ENCODE measurements at places on chromosomes 3 and 15. TPM values are rescaled to one million over a fixed set of nuclear protein-coding genes. Genes with fewer than 3 reads are reported as not detected.

GRCh38 chr15:29740692-29741311 is 81.5 kb downstream of the TJP1 start:
- DNase-seq: no peak

DNA sequence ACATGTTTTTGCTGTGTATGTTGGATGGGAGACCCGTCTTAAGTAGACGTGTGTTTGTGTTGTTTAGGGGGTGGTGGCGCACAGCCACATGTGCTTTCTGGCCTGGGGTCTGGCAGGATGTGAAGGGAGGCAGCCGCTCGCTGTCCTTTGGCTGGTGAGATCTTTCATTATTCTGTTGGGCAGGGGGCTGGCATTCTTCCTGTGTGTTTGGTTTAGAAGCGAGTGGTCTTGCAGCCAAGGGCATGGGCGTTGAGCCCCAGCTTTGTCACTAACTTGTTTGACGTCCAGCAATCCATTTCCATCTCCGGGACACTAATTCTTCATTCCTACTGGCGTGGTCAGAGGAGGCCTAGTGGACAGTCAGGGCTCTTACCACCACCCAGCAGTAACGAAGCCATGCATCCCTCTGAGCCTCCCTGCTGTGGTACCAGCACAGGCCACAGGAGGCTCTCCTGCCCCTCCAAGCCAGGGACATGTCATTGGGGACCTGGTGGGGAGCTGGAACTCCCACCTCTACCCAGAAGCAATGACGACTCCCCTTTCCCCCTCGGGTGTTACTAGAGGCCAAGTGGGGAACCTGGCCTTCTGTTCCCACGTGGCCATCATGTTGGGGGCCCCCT is 10.7 kb downstream of the THSD4 start:
- no peak for DNase-seq

DNA sequence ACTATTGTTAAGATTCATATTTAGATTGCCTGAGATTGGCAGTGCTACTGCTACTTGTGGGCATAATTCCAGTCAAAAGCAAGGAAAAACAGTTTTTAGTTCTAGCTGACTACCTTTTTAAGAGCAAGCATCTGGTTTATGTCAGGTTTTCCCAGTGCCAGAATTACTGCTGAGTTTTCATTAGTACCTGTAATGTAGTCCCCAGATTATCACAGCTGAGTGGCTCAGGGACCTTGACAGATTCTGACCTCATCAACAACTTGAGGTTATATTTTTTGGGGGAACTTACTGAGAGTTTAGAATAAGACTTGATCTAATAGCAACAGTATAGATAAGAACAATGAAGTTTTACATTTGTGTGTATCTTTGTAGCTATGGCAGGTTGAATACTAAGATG is 31.0 kb downstream of the NXPE3 start:
- no peak for DNase-seq

DAZL gene
- not detected for polyA plus RNA-seq

- DNase-seq: no peak
These were observed 11.0 kb downstream of the TSPAN3 start for GRCh38 chr15:77059786-77060361.

GRCh38 chr3:50323614-50324199 is 1.2 kb upstream of the HYAL2 start:
- DNase-seq: peak; percentile 80

TNIK gene
- polyA plus RNA-seq: 8.1 TPM

DNA sequence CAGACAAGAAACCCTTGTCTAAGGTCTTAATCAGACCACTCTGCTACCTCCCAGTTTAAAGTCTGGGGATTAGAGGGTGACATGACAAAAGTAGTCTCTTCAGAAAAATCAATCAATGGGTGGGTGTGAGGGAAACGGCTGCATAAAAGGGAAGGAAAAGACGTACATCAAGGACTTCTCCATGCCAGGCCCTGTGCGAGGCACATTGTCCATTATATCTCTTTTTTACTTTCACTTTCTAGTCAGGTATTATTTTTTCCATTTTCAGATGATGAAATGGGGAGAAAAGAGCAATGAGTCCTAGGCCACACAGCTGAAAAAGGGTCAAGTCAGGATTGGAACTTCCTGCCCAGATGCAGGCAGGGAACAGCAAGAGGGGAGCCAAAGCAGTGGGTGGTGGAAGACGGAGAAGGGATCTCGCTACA is 4.6 kb upstream of the CX3CR1 start:
- no peak for DNase-seq

UQCC5 gene
- 97.3 TPM for polyA plus RNA-seq

- no peak for DNase-seq
These were observed 269.0 kb upstream of the CRBN start for GRCh38 chr3:3448468-3448867.

DNA sequence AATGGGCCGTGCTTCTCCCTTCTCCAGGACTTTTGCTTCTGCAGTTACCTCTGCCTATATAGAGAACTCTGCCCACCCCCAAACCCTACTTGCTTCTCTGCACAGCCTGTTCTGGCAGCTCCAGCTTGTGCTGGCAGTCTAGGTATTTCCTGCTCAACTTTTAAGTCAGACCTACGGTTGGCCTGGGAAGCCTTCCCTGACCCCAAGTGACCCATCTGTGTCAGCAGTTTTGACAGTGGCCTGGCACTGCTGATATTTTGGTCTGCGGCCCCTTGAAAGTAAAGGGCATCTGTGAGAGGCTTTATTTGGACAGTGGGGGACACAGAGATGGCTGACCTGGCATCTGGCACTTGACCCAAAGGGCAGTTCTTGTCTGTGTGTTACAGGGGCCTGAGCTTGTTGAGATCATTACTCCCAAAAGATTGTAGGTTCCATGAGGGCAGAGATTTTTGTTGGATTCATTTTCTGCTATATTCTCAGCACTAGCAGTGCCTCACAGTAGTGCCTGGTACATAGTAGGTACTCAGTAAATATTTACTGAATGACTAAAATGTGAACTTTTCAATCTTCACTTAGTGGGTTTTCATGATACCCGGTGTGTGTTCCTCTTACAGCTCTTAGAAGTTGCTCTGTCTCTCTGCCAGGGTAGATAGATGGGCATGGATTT is 55.2 kb upstream of the TRAK1 start:
- no peak for DNase-seq

IL1RAP gene
- polyA plus RNA-seq: 1.6 TPM

PLA2G4D gene
- not detected for polyA plus RNA-seq

- no peak for DNase-seq
These were observed 24.1 kb downstream of the ALS2CL start for GRCh38 chr3:46669191-46669999.

DNA sequence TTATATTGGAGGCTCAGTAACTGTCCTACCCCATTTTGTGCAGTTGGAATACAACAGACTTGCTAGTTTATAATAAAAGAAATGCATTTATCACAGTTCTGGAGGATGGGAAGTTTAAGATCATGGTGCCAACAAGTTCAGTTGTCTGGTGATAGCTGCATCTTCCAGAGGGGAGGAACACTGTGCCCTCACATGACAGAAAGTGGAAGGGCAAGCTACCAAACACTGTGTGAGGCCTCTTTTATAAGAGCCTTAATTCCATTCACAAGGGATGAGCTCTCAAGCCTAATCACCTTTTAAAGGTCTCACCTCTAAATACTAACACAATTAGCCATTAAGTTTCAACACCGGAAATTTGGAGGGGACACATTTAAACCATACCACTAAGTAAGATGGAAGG is 1073.9 kb downstream of the PLOD2 start:
- no peak for DNase-seq

GRCh38 chr3:45165497-45166283 is 19.5 kb upstream of the CDCP1 start:
- DNase-seq: no peak

HRG gene
- not detected for polyA plus RNA-seq

DNA sequence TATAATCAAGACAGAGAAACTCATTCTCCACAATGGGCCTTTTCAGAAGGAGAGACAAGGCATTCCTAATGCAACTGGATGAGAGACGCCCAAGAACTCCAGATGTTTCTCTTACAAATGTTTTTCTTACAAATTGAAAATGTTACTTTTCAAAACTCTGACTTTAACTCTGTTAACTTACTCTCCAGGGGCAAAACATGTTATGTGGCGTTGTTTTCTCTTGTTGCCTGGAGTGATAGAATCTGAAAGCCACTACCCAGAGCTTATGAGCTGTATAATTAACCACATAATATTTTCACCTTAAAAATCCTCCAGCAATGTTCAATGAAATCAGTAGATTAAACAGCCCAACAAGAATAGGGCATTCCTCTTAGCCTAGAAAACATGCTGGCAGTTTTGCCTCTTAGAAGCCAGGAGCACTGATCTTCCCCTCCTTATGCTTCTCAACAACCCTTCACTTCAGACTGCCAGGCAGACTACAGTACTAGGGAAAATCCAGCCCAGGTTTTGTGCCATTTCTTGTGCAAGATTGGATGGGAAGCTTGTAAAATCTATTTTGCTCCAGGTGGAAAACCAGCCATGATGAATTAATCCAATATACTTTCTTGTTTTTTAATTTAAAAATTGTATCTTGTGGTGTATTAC is 186.7 kb upstream of the GADL1 start:
- DNase-seq: no peak

DNA sequence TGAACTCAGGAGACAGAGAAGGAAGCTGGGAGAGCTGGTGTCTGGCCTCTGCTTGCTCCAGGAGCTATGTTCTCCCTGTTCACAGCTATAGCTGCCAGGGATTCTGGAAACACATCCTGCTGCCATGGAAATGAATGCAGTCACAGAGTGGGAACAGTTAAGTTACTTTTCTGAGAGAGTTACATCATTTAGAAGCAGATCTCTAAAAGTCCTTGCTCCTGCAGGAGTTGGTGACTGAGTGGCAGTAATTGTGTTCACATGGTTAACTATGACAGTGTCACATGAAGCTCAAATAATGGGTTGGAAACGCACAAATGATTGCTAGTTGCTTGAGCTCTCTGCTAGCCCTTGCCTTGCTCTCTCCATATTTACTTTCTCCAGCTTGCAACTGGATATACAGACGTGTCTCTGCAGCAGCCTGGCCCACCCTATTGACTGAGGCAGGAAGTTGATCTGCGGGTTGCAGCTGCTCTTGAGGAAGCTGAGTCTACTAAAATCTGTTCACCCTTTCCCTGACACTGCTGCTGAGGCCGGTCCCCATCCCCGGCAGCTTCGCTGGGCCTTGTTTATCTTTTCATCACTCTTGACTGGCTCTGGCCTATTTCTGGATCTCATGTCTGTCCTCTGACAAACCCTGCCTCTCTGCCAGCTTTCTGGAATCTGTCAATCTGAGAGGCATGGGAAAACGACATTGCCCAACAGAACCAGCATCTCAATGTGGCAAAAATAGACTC is 16.7 kb upstream of the ISLR start:
- peak; percentile 58 for DNase-seq

PRSS50 gene
- 0.14 TPM for polyA plus RNA-seq

CPN2 gene
- polyA plus RNA-seq: 0.07 TPM

DNA sequence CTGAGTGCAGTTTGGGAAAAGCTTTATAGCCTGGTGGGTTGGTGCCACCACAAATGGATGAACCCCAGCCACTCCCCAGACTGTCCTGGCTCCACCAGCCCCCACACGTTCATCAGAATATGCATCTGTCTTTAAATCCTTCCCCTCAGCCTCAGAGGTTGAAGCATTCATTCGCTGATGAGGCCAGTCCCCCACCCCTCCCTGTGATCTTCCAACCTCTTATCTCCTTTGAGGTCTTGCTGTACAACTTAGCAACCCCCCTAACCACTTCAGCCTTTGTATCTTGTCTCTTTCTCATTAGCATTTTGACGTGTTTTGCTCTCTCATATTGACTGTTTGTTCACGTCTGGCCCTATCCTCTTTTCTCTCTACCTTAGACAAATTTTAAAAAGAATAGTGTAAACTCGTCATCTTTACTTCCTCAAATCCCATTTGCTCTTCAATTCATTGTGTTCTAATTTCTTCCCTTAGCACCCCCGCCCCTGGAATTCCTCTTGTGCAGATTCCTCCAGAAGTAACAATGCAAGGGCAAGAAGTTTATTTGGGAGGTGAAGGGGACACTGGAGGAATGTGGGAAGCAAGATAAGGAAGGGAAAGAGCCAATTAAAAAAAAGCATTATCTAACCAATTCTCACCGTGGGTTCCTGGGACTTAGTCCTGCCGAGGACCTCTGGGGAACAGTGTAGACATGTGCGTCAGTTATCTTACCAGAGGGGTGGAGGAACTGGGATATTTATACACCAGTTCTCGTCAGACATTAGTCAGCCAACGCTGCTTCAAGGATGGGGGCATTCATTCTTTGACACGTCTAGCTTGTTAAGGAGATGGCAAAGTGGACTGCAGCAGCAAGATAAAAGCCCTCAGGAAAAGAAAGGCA is 38.6 kb downstream of the MOBP start:
- no peak for DNase-seq

- peak; percentile 71 for DNase-seq
These were observed 12.4 kb upstream of the CACNA2D2 start for GRCh38 chr3:50515565-50516439.

AQP9 gene
- 0.16 TPM for polyA plus RNA-seq

CACNA2D2 gene
- polyA plus RNA-seq: 25.7 TPM

DNA sequence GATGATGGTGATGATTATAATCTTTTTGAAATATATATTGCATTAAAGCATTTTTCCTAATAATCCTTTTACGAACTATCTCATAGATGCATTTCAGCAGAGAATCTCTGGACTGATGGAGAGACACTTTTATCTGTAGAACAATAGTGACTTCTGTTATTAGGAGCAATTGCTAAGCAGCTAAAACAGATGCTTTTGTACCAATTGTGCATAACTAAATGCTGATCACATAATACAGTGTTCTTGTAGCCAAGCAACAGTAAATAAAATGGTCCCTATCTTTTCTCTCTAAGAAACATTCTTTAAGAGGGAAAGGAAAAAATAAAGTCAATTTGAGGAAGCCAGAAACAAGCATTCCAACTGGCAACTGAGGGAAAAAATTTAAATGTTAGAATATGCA is 405.8 kb upstream of the GOLIM4 start:
- DNase-seq: no peak

DNA sequence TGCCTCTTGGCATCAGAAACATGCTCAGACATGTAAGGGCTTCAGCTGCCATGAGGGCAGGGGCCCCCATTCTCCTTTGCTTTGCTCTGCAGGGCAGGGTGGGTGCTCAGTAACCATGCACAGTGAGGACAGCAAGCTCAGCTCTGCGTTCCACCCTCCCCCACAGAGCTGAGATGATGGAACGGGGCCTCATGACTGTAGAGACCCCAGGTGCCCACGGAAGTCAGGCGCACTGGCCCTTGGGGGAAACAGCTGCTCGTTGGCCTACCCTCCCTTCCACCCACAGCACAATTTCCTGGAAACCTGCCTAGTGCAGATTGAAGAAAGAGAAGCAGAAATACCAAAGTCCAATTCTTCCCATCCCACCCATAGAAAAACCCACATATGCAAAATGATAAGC is 10.5 kb downstream of the CTXND1 start:
- no peak for DNase-seq

MYO5C gene
- 1.6 TPM for polyA plus RNA-seq

RYK gene
- polyA plus RNA-seq: 30.9 TPM

- DNase-seq: no peak
These were observed 2.2 kb upstream of the RASL12 start for GRCh38 chr15:65069779-65070546.

- no peak for DNase-seq
These were observed 60.0 kb upstream of the SYN2 start for GRCh38 chr3:11944052-11944673.

GRCh38 chr3:195708626-195709481 is 11.9 kb upstream of the MUC20 start:
- no peak for DNase-seq

SV2B gene
- 0.34 TPM for polyA plus RNA-seq

Data from right cardiac atrium (tissue), 5 donors.